NCI-H1436 treated with DMSO at 0.1 percent for 48 hours (cell line): ENCODE measurements at places on chromosomes 7 and 10.

DNA sequence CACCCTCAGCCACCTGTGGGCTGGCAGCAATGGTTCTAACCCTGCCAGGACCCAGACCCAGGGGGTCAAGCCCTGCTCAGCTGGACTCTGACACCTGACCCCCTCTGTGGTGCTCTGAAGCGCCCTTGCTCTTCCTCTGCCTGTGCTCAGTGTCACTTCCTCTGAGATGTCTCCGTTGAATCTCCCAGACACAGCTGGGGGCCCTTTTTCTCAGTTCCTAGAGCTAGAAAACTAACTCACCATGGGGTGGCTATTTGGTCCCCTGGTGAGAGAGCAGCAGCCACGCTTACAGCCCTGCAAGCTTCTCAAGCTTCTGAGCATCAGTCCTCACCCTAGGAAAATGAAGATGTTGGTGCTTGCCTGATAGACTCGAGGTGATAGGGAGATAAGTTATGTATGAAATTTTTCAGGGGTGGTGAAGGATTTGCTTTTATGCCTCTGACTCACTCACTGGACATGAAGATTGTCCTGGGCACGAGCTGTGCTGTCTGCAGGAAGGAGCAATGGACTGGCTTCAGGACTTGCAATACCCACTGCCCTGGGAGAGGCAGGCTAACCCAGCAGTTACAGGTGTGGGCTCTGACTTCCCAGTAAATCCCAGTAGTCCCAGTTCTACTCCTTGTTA is 29.6 kb downstream of the COL13A1 start:
- DNase-seq, result no peak

GRCh38 chr7:155743177-155743576 is 69.1 kb downstream of the SHH start:
- no peak for DNase-seq

GRCh38 chr10:26755443-26755903 is 58.0 kb downstream of the PDSS1 start:
- no peak for DNase-seq

DNA sequence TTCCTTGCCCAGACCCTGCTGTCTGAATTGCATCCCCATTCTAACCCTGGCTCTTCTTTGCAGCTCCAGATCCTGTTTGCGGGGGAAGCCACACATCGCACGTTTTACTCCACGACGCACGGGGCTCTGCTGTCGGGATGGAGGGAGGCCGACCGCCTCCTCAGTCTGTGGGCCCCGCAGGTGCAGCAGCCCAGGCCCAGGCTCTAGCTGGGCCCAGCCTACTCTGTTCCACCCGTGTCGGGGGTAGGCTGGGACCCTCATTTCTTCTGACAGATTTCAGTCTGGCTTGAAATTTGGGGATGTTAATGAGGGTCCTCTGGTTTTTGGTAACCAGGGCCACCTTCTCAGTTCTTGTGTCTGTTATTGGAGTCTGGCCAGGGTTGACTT is 2.7 kb upstream of the MTG1 start:
- no peak for DNase-seq

DNA sequence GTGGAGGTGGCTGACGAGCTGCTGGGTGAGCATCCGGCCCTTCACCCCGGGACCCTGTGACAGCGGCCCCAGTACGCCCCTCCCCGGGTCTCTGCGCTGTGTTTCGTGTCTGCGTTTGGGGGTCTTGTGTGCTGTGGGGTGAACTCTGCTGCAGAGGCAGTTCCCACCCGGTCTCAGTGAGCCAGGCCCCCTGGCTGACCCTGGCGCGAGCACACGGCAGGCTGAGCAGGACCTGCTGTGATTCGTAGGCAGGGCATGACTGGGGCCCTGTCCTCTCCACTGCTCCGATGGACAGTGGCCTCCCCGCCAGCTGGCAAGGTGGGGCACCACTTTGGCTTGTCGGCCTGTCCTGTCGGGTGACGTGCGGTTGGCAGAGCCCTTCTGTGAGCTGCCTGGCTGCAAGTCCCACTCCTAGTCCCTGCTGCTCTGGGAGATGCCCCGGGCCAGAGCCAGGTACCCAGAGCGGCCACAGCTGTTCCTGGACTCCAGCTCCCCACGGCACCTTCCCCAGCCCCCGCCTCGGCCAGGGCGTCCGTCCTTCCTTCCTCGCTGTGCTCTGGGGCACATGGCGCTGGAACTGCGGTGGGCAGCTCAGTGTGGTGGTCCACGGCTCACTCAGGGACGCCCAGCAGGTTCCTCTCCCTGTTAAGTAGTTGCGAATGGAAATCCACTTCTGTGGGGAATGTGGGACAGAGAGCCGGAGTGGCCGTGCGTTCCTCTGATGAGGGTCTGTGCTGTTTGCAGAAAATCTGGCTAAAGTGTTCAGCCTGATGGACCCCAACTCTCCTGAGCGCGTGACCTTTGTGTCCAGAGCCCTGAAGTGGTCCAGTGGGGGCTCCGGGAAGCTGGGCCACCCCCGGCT is 10.5 kb downstream of the GET4 start:
- DNase-seq, result no peak

DNA sequence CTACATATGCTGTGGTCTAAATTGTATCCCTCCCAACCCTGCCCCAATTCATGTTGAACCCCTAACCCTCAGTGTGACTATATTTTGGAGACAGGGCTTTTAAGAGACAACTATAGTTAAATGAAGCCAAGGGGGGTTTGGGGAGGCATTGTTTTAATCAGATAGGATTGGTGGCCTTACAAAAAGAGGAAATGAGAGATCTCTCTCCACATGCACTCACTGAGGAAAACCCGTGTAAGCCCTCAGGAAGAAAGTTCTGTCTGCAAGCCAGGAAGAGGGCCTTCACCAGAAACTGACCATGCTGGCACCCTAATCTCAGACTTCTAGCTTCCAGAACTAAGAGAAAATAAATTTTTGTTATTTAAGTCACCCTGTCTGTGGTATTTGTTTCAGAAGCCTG is 276.7 kb downstream of the KIF20B start:
- no peak for DNase-seq

DNA sequence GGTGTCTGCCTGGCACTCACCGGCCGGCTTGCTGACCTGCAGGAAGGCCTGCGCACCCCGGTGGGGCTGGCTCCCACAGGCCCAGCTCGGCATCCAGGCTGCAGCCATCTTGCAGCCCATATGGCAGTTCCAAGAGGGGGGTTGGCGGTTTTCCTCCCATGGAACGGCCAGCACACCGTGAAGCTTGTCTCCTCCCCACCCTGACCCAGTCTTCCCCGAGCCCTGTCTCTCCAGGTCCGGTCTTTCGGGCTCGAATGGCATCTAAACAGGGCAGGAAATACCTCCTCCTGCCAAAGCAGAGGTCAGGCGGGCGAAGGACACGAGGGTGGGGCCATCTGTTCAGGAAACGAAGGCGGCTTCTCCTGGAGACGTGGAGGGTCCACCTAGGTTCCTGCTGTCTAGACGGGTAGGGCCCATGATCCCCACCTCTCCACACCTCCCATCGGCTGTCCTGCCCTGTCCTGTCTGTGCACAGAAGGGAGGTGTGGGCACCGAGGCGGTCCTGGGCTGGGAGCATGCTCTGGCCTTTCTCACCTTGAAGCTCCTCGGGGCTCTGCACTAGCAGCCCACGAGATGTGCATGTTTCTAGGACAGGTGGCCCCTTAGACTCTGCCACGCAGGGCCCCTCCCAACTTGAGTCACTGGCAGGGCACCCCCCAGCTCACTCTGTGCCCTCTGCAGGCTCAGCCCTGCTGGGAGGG is 113.7 kb upstream of the DIP2C start:
- DNase-seq, result no peak

GRCh38 chr10:118610577-118610976 is 15.1 kb upstream of the PRLHR start:
- no peak for DNase-seq

- no peak for DNase-seq
These were observed 88.6 kb downstream of the SPAG6 start for GRCh38 chr10:22433875-22434274.
